Thyroid gland (tissue), 4 donors: ENCODE measurements at places on chromosomes 7 and 10. TPM values are rescaled to one million over a fixed set of nuclear protein-coding genes. Genes with fewer than 3 reads are reported as not detected.

DNA sequence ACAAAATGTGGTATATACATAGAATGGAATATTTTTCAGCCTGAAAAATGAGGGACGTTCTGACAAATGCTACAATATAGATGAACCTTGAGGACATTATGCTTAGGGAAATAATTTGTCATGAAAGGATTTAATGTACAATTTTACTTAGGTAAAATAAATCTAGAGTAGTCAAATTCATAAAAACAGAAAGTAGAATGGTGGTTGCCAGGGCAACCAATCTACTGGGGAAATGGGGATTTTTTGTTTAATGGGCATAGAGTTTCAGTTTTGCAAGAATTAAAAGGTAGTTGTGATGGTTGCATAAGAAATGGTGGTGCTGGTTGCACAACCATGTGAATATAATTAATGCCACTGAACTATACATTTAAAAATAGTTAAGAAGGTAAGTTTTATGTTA is 296.0 kb upstream of the SP4 start:
- H3K27me3 ChIP-seq: no peaks in the 10 kb centered on the region
- no peaks in the 10 kb centered on the region for H3K4me1 ChIP-seq
- H3K27ac ChIP-seq: no peak overlapping the region
- no peaks in the 10 kb centered on the region for H3K36me3 ChIP-seq
- DNase-seq: no peak
- no peak overlapping the region for H3K4me3 ChIP-seq

Gene NOM1
- 14.4 TPM for total RNA-seq

DNA sequence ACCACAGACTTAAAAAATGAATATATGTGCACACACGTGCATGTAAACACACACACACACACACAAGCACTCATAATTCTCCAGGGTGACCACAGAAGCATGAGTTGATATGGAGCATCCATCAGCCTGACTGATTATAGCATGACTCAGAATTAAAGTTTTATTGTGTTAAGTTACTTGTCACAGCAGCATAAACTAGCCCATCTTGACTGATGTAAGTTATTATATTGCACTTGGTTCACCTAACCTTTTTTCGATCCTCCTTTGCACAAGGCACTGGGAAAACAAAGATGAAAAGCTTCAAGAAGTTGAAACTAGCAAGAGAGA is 18.8 kb upstream of the SLC35G1 start:
- no peaks in the 10 kb centered on the region for H3K4me1 ChIP-seq
- no peaks in the 10 kb centered on the region for H3K27me3 ChIP-seq
- H3K27ac ChIP-seq: no peak overlapping the region
- H3K4me3 ChIP-seq: no peak overlapping the region
- no peaks in the 10 kb centered on the region for H3K36me3 ChIP-seq

Gene EPHB6
- 26.0 TPM for total RNA-seq

- H3K27me3 ChIP-seq: no peaks in the 10 kb centered on the region
- H3K36me3 ChIP-seq: no peaks in the 10 kb centered on the region
- H3K4me1 ChIP-seq: no peaks in the 10 kb centered on the region
- no peak overlapping the region for H3K27ac ChIP-seq
Observed at GRCh38 chr7:134209322-134210015, 82.3 kb downstream of the LRGUK start.

DNA sequence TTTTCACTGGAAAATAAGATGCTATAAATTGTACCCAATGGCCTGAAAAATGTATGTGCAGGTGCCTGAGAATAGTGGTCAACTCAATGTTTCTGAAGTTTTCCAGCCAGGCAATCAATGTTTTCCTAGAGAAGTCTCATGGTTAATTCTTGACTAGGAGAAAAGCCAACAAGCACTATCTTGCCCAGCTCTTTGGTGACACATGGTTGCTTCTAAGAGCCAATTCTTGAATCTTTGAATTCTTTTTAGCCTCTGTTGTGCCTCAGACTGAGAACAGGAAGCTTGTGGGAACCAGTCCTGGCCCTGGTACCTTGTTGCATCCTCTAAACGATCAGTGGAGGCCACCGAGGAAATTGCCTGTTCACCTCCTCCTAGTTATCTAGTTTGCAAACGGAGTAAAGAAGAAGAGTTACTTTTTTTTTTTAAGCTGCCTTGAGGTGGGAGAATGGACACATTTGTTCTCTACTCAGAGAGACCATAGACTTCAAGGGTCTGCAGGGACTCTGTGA is 144.0 kb upstream of the MKLN1 start:
- DNase-seq: peak; percentile 64
- H3K4me1 ChIP-seq: peaks cover 47% of the 10 kb centered on the region
- H3K4me3 ChIP-seq: no peak overlapping the region
- H3K36me3 ChIP-seq: no peaks in the 10 kb centered on the region
- H3K27ac ChIP-seq: peak overlapping the region; percentile 55

Gene CYP3A4
- total RNA-seq: not detected

DNA sequence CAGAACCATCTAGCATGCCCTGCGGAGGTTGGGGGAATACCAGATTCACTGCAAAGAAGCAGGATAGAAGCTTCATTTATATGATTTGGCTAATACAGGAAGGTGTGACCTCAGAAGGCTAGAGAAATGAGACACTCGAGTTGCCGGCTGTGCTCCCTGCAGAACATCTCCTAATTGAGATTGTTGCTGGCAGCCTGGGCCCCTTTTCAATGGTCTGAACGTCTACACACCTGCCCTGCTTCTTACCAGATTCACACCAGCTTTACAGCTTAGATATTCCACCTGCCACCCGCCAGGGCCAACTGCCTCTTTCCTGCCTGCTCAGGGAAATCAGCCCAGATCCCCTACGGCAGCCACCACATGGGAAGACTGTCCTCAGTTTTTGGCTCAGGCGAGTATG is 475.3 kb upstream of the AUTS2 start:
- H3K36me3 ChIP-seq: no peaks in the 10 kb centered on the region
- H3K4me1 ChIP-seq: no peaks in the 10 kb centered on the region
- H3K4me3 ChIP-seq: no peak overlapping the region
- H3K27ac ChIP-seq: no peak overlapping the region

Gene NKX2-3
- total RNA-seq: not detected

Gene TSPAN14
- total RNA-seq: 81.5 TPM

Gene HOXA7
- total RNA-seq: 2.1 TPM

- peak overlapping the region; percentile 42 for H3K4me3 ChIP-seq
- no peaks in the 10 kb centered on the region for H3K36me3 ChIP-seq
- DNase-seq: no peak
- peak overlapping the region; percentile 91 for H3K27ac ChIP-seq
Observed at GRCh38 chr7:134779741-134780065, 269 bp downstream of the CALD1 start.

GRCh38 chr7:18939771-18940592 is 177.5 kb downstream of the TWIST1 start:
- H3K36me3 ChIP-seq: no peaks in the 10 kb centered on the region
- no peaks in the 10 kb centered on the region for H3K4me1 ChIP-seq
- no peak overlapping the region for H3K4me3 ChIP-seq
- no peak overlapping the region for H3K27ac ChIP-seq
- H3K27me3 ChIP-seq: no peaks in the 10 kb centered on the region

Gene NANOS1
- total RNA-seq: 25.0 TPM

Gene C10orf95
- total RNA-seq: 2.9 TPM

Gene TRDMT1
- total RNA-seq: 39.7 TPM

GRCh38 chr10:51063659-51064535 is 10.4 kb upstream of the PRKG1 start:
- H3K36me3 ChIP-seq: no peaks in the 10 kb centered on the region
- peaks cover 4% of the 10 kb centered on the region for H3K4me1 ChIP-seq
- H3K27me3 ChIP-seq: no peaks in the 10 kb centered on the region
- no peak overlapping the region for H3K27ac ChIP-seq

DNA sequence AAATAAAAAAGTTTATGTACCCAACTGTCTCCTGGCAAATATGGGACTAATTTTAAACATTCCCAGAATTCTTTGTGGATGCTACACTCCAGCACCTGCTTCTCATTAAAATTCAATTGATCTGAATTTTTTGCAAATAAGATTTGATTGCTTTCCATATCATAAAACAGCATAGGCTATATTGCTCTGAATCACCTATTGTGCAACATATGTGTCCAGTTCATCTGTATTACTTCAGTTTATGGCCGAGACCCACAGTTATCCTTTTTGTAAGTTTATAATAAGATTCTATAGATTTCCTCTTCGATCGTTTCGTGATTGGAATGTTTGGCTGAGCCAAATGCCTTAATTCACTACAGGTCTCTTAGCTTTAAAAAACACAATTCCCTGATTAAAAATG is 351.1 kb downstream of the TFEC start:
- no peaks in the 10 kb centered on the region for H3K27me3 ChIP-seq
- H3K27ac ChIP-seq: no peak overlapping the region
- no peak overlapping the region for H3K4me3 ChIP-seq
- H3K36me3 ChIP-seq: no peaks in the 10 kb centered on the region

Gene FAM170B
- not detected for total RNA-seq

Gene GBX1
- total RNA-seq: not detected

Gene PHYHIPL
- not detected for total RNA-seq
